ENCODE measurements at places on chromosomes 12 and 14.

- DNase-seq: no peak
These were observed 18.4 kb downstream of the HDAC7 start for GRCh38 chr12:47801170-47801903.

GRCh38 chr12:26740991-26741390 is 92.0 kb downstream of the ITPR2 start:
- no peak for DNase-seq

GRCh38 chr14:104086210-104086660 is 735 bp downstream of the ASPG start:
- DNase-seq: no peak

DNA sequence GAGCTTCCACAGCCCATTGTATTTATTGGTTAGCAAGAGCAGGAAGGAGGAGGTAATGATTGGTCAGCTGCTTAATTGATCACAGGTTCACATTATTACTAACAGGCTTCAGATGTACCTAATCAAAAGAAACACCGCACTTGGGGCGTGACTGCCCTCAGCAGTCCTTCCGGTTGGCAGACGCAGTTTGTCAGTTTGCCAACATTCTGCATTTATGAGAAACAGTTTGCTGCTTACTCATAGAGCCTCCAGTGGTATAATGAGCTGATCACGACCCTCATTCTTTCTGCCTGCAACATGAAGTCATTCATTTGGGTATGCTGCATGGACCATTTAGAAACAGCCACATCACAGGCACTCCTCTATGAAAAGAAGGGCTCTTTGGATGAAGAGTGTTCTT is 42.5 kb upstream of the PPM1H start:
- no peak for DNase-seq

Data from stimulated activated CD4-positive, alpha-beta T cell treated with anti-CD3 and anti-CD28 coated beads, TNF-alpha, amount 100 ng/mL, for 4 hours (primary cell).